ENCODE measurements at places on chromosomes 11 and 22.

- DNase-seq = no peak
These were observed 44.2 kb upstream of the AMPD3 start for GRCh38 chr11:10410844-10411200.

- DNase-seq = no peak
These were observed 19.1 kb downstream of the ARHGEF17 start for GRCh38 chr11:73326929-73327811.

DNA sequence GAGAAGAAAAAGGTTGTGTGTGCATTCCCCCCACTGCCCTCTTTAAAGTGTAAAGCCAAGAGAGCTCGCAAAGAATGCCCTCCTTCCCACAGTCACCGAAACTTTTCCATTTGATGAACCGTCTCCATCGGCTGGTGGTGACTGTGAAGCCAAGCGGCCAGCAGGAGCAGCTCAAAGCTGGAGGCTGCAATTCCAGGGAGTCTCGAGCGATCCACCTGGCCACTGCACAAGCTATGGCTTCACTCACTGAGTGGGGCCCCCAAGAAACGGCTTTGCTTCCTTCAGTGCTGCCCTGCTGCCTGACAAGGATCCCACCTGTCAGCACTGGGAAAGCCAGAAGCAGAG, 117.7 kb downstream of the ABTB2 start:
- DNase-seq = no peak

- DNase-seq = no peak
These were observed 23.7 kb upstream of the SORL1-AS1 start for GRCh38 chr11:121476379-121477032.

GRCh38 chr11:130020323-130020722, 17.7 kb upstream of the PRDM10 start:
- DNase-seq = peak; percentile 60

- no peak for DNase-seq
These were observed 176.0 kb downstream of the ARHGAP42 start for GRCh38 chr11:100863080-100863581.

All from kidney glomerular epithelial cell (primary cell).